Bronchial epithelial cell (primary cell): ENCODE measurements at places on chromosomes 12 and 14. TPM values are rescaled to one million over a fixed set of nuclear protein-coding genes. Genes with fewer than 3 reads are reported as not detected.
A peak's percentile ranks its signal among the peaks of the same experiment; 100 is the strongest.

GRCh38 chr12:124622331-124622730 lies 54.9 kb upstream of the NCOR2 start:
- no peak for DNase-seq

CMAS gene
- 26.6 and 46.3 TPM in 2 replicates for total RNA-seq

GRCh38 chr12:1949771-1950470 lies 31.5 kb upstream of the CACNA2D4 start:
- no peak for DNase-seq

DNA sequence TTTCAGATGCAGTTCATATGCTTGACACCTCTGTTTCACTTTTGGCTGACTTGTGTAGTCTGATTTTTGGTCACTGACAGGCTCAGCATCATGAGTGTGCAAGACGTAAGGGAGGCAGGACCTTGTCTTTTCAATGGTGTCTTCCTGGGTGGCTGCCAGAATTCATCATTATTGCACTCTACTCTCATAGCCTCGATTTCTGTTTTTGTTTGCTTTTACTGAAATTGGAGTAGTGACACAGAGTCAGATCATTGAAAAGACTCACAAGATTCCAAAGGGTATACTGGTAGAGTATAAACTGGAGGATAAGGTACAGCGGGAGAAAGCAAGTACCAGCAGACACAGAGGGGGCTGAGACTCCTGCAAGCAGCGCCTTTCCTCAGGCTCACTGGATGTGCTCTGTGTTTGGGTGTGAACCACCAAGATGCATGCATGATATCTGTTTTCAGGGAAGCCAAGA lies 126.3 kb upstream of the FGD4 start:
- DNase-seq, result peak; percentile 33

TAS2R8 gene
- not detected in 2 replicates for total RNA-seq

DNA sequence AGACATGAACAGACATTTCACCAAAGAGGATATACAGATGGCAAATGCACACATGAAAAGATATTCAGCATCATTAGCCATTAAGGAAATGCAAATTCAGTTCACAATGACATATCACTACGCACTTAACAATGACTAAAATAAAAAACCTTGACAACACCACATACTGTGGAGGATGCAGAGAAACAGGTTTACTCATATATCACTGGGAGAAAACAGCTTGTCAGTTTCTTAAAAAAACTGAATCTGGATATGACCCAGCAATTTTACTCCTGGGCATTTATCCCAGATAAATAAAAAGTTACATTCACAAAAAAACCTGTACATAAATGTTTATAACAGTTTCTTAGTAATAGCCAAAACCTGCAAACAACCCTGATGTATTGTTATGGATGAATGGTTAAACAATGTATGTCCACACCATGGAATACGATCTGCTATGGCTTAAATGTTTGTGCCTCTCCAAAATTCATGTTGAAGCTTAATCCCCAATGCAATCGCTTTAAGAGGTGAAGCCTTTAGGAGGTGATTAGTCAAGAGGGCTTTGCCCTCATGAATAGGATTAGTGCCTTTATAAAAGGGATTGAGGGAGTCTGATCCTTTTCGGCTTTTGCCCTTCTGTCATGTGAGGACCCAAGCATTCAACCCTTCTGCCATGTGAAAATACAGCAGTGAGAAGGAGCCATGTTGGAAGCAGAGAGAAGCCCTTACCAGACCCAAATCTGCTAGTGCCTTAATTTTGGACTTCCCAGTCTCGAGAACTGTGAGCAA lies 36.0 kb upstream of the PPP4R3A start:
- DNase-seq, result peak; percentile 17

DNA sequence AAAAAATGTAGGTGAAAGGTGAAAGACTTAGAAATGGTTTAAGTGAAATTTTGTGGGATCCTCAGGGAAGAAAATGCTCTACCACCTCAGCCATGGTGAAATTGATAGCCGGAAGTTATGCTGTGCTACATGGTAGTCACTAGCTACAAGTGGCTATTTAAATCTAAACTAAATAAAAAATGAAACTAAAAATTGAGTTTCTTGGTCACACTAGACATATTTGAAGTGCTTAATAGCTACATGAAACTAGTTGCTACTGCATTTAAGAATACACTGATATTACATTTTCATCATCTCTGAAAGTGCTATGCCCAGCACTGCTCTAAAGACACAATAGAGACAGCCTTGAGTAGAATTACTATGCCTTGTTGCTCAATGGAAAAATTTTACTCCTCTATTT lies 10.3 kb upstream of the SLCO1B3 start:
- no peak for DNase-seq

DNA sequence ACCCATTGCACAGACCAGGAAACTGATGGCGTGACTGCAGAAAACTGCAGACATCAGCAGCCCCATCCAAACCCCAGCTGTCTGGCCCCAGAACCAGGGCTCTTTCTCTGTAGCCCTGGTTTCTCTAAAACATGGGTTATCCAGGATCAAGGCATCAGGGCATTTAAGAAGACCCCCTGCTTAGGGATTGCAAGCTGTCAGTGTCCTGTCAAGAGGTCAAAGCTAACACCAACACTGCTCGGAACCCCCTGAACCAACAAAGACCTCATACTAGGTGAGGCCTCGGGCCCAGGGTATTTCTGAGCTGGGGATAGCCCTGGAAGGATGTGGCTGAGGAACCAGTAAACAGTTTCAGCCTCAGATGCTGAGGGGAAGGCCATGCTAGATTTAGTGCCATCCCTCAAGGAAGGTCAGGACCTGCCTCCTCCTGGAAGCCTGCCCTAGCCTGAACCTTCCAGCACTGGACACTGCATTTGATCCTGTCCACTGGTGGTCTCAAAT lies 39.2 kb downstream of the BCL11B start:
- no peak for DNase-seq

- DNase-seq, result peak; percentile 39
Measured at GRCh38 chr12:13000616-13000924, 505 bp upstream of the HEBP1 start.

TCL1B gene
- total RNA-seq, result not detected in 2 replicates

NPFF gene
- total RNA-seq, result not detected in 2 replicates

CLEC6A gene
- under 0.01 TPM in 1 of 2 replicates, not detected in the other for total RNA-seq

- DNase-seq, result no peak
Measured at GRCh38 chr12:94218233-94218632, 69.9 kb downstream of the PLXNC1 start.

DNA sequence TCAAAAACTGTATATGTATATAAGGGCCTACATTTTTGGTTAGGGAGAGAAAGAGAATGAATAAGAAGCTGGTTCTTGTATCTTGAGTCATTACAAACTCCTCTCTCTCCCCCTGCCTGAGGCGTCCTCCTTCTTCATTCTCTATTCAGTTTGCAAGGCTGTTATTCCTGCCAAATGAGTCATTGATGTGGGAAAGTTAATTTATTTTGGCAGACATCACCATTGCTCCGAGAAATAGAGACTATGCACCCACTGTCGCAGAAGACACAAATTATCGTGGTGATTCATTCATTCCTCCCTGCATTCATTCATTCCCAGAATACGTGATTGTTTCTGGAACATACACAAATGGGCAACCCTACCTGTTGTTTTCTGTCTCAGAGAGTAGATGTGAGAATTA lies 112.5 kb upstream of the MED13L start:
- peak; percentile 99 for DNase-seq

KRT75 gene
- total RNA-seq, result 1.8 and 7.3 TPM in 2 replicates

DNA sequence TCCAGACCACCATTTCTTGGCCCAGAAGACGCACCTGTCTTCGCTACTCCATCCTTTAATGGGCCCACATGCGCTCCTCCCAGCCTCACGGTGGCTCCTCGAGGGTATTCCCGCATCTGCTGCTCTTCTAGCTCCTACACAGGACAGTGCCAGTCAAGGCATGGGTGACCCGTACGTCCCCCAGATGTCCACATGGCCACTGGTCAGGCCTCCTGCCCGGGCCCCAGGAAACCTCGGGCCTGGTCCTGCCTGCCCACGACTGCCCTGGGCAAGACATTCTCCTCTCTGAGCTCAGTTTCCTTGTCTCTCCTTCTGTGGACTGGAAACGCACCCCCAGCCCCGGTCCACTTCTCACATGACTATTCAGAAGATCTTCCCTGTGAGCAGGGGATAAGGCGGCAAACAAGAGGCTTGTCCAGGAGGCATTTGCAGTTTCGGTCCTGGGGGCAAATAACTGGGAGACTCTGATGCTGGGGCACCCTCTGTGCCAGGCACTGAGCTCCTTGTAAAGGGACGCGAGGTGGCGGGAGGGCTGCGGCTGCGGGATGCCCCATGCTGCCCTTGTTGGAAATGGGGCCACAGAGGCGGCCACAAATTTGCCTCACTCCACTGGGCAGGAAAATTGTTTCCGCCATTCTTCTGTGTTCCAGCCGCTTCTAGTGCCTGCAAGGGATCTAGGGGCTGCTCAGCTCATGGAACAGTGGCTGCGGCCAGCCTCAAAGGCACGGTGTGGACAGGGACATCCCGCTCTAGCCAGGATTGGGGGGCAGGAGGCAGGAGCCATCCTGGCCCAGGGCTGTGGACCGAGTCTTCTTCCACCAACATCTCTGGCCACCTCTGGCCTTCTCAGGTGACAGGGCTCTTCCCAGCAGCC lies 6.8 kb upstream of the BEGAIN start:
- no peak for DNase-seq

DNA sequence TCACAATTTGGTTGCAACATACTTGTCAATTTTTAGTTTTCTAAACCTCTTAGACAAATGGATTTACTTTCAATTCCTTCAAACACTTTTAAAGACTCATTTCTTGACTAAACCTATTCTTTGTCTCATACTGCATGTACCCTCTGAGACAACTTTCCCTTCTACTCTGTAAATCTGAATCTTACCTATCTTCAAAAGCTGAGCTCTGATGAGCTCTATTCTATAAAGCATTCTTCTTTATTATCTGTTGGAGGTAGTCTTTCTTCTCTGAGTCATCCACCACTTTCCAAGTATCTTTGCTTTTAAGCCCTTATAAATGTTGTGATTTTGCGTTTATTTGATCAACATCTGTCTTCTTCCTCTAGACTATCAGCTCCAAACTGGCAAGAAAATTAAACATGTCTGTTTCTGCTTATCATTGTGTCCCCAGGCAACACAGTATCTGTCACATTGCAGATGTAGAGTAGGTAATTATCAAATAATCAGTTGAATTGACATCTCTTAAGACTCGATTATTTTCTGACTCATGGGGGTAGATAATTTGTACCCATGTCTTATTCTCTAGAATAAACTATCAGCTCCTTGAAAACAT lies 265.6 kb upstream of the FAR2 start:
- DNase-seq, result no peak

DNA sequence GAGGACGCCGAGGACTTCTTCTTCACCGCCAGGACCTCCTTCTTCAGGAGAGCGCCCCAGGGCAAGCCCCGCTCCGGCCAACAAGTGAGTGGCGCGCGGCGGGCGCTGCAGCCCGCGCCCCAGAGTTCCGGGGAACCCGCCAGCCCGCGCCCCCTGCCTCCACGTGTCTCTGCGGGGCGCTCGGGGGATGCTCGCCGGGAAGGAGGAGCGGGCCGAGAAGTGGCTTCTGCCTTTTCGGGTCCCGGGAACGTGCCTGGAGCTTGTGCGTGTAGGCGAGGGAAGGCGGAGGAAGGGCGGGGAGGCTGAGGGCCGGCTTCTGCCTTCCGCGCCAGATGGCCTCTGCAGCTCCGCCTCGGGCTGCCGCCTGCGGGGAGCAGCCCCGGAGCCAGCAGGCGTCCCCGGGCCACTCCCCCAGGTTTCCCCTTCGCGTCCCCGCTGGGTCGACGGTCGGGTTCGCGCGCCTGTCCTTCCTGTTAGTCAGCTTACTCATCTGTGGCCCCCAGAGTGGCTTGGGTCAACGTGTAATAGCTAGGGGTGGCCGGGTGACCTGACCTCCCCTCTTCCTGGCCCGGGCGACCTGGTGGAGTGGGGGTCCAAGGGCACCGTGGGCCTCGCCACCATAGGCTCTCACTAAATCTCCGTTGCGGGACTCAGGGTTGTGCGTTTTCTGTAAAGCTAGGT lies 505 bp downstream of the RASSF3 start:
- no peak for DNase-seq

- no peak for DNase-seq
Measured at GRCh38 chr12:130968611-130969010, 14.9 kb downstream of the ADGRD1 start.

SERPINA4 gene
- total RNA-seq, result not detected in 2 replicates

KIF5A gene
- under 0.01 and 0.26 TPM in 2 replicates for total RNA-seq

NTS gene
- total RNA-seq, result 0.13 TPM in 1 of 2 replicates, not detected in the other

DNA sequence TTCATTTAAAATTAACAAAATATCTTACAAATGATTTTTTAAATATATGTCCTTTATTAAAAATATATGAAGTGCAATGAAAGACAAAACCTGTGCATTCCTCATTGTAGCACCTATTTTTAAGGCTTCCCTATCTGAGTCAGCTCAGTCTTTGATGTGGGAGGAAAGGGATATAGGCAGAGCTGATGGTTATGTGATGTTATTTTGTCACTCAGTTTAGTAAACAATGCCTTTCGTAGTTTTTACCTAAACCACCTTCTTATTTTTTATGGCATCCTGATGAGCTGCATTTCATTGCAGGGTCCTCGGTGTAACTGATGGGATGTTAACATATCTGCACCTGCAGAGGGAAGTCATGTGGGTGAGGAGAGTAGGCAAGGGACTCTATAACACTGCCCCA lies 58.9 kb upstream of the FRMD6 start:
- DNase-seq, result no peak

DNA sequence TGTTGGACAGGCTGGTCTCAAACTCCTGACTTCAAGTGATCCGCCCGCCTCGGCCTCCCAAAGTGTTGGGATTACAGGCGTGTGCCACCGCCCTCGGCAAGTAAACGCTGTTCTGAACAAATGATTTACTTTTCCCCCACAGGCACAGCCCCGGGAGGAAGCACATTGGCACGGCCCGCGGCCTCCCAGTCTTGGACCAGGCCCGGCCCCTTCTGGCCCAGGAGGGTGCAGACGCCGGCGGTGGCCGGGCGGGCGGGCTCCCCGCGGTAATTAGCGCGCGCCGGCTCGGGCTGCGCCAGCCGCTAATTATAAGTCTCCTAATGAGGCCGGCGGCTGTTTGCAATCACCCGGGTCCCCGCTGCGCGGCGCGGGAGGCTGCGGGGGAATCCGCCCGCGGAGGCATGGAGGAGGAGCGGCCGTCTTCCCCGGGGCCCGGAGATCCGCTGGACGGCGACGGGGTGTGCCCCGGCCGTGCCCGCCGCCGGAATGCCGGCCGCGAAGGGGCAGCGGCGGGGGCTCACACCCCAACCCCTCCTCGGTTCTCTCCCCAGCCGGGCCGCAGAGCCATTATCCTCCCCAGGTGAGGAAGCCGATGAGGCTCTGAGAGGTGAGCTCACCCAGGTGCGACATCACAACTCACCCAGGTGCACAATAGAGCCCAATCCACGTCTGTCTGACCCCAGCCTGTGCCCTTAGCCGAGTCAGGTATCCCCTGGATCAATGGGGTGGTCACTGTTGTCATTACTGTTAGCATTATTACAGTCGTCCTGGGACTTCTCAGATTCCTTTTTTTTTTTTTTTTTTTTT lies 3.3 kb upstream of the POP5 start:
- DNase-seq, result no peak

GRCh38 chr14:68223631-68224030 lies 404.1 kb downstream of the RAD51B start:
- no peak for DNase-seq

KRT79 gene
- total RNA-seq, result under 0.01 and 0.26 TPM in 2 replicates
